ENCODE measurements at places on chromosomes 7 and 10. TPM values are rescaled to one million over a fixed set of nuclear protein-coding genes. Genes with fewer than 3 reads are reported as not detected.
A peak's percentile ranks its signal among the peaks of the same experiment; 100 is the strongest.

GRCh38 chr7:35695987-35696386 is 1.1 kb upstream of the HERPUD2 start:
- no peak for DNase-seq
- peak overlapping the region; percentile 99 for H3K4me3 ChIP-seq
- no peaks in the 10 kb centered on the region for H3K27me3 ChIP-seq
- no peaks in the 10 kb centered on the region for H3K36me3 ChIP-seq
- H3K4me1 ChIP-seq: peaks cover 19% of the 10 kb centered on the region
- no peak overlapping the region for H3K27ac ChIP-seq

GRCh38 chr10:100153239-100153825 is 32.5 kb downstream of the ERLIN1 start:
- no peak for DNase-seq
- H3K27ac ChIP-seq: no peak overlapping the region
- no peaks in the 10 kb centered on the region for H3K4me1 ChIP-seq
- H3K27me3 ChIP-seq: no peaks in the 10 kb centered on the region

- no peaks in the 10 kb centered on the region for H3K27me3 ChIP-seq
- H3K36me3 ChIP-seq: no peaks in the 10 kb centered on the region
- DNase-seq: no peak
- H3K4me1 ChIP-seq: no peaks in the 10 kb centered on the region
Measured at GRCh38 chr7:70775570-70776156, 356.3 kb upstream of the GALNT17 start.

DNA sequence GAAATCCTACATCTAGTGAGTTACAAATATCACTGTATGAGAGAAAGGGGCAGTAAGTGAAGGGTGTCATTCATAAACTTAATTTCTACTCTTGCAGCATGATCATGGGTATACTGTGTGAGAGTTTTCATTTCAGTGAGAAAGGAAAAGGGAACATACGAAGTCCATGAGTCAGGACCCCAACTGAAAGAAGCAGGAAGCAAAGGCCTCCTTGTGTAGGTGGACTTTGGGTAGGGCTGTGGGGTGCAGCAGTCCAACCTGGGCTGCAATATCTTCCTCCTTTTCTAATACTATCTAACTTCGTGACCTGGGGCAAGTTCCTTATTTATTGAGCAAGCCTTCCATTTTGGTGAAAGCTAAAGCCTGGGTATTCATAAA is 248.2 kb upstream of the TCF7L2 start:
- H3K36me3 ChIP-seq: no peaks in the 10 kb centered on the region
- DNase-seq: no peak
- H3K27ac ChIP-seq: no peak overlapping the region
- no peaks in the 10 kb centered on the region for H3K4me1 ChIP-seq
- H3K27me3 ChIP-seq: no peaks in the 10 kb centered on the region

DNA sequence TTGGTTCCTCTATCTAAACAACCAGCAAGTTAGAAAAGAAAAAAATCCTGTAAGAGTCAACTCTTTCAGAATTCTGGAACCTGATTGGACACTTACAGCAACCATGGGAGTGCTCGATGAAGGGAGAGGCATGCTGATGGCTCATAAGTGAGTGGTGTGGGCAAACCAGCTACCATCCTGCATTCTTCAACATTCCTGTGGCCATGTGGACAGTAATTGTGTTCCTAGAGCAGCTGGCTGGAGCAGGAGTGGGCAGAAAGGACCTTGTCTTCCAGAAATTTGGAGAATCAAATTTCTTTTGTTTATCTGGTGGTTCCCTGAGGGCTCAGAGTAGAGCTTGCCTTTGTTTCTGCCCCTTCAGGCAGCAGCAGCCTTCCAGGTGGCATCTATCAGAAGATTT is 22.5 kb upstream of the MYL7 start:
- DNase-seq: no peak
- H3K4me1 ChIP-seq: no peaks in the 10 kb centered on the region
- no peaks in the 10 kb centered on the region for H3K27me3 ChIP-seq
- no peak overlapping the region for H3K27ac ChIP-seq
- H3K36me3 ChIP-seq: no peaks in the 10 kb centered on the region

DNA sequence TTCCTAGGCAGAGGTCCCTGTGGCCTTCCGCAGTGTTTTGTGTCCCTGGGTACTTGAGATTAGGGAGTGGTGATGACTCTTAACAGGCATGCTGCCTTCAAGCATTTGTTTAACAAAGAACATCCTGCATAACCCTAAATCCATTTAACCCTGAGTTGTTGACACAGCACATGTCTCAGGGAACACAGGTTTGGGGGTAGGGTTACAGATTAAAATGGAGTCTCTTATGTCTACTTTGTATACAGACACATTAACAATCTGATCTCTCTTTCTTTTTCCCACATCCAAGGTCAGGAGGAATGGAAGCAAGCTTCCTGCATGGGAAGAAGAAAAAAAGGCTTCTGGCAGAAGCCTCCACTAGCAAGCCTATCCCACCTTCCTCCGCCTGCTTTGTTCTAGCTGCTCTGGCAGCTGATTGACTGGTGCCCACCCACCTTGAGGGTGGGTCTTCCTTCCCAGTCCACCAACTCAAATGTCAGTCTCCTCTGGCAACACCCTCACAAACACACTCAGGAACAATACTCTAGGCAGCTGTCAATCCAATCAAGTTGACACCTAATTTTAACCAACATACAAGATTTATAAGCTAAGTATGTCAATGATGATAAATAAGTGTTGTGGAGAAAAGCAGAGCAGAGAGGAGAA is 176.5 kb upstream of the CCZ1B start:
- no peaks in the 10 kb centered on the region for H3K27me3 ChIP-seq
- no peaks in the 10 kb centered on the region for H3K4me1 ChIP-seq
- H3K36me3 ChIP-seq: no peaks in the 10 kb centered on the region
- no peak for DNase-seq
- H3K4me3 ChIP-seq: no peak overlapping the region
- no peak overlapping the region for H3K27ac ChIP-seq

GRCh38 chr7:108189733-108190388 is 59.7 kb upstream of the LAMB4 start:
- H3K4me1 ChIP-seq: no peaks in the 10 kb centered on the region
- H3K27me3 ChIP-seq: no peaks in the 10 kb centered on the region
- no peak for DNase-seq
- no peaks in the 10 kb centered on the region for H3K36me3 ChIP-seq
- no peak overlapping the region for H3K27ac ChIP-seq

NXPH1 gene
- total RNA-seq: not detected

DNAH11 gene
- total RNA-seq: 1.2 TPM

TLX1 gene
- total RNA-seq: not detected

SCART1 gene
- total RNA-seq: 1.6 TPM
